ENCODE measurements at places on chromosomes 3 and 15.

GRCh38 chr3:160343132-160343531, 55.9 kb downstream of the IFT80 start:
- no peak for DNase-seq

- no peak for DNase-seq
Observed at GRCh38 chr15:53746101-53746500, 13.4 kb downstream of the WDR72 start.

DNA sequence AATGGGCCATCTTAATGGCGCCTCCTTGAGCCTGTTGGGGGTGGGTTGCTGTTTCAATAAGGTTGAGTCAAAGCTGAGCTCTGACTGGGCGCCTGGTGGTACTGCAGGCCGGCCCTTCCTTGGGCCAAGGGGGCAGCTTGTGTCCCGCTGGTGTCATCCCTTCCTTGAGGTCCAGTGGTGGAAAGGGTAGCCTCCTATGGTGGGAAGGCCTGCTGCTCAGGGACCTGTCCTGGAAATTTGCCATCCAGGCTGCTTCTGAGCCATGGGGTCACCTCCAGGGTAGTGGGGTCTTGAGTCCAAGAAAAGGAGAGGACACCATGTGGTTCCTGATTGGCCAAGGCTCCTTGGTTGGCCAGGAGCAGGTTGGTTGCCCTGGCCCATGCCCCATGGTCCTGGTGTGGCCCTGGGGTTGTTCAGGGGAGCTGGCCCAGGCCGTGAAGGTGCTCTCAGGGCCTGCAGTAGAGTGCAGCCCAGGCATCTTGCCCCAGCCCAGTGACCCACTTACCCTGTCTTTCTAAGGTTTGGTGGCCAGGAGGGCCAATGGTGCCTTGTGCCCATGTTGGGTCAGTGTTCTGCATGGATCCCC, 188.7 kb downstream of the UBE3A start:
- no peak for DNase-seq

DNA sequence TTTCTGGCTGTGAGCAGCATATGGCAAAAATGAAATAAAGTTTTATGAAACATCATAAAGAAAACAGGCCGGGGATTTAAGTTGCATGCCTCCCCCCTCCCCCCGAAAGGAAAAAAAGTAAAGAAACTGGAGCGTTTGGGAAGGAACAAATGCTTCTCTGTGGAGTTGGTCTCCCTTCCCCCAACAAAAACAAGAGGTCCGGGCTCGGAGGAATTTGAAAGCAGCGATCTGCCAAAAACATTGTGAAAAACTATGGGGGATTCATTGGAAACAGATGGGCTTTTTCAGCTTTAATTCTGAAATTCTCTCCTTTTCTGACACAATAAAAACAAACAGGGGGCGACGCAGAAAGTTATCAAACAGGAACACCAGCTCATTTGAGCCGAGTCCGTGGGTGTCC, 17.0 kb downstream of the RGMA start:
- DNase-seq, result no peak

- DNase-seq, result no peak
Observed at GRCh38 chr3:165635791-165636683, 201.2 kb downstream of the BCHE start.
